ENCODE measurements at places on chromosomes 6 and 20.

DNA sequence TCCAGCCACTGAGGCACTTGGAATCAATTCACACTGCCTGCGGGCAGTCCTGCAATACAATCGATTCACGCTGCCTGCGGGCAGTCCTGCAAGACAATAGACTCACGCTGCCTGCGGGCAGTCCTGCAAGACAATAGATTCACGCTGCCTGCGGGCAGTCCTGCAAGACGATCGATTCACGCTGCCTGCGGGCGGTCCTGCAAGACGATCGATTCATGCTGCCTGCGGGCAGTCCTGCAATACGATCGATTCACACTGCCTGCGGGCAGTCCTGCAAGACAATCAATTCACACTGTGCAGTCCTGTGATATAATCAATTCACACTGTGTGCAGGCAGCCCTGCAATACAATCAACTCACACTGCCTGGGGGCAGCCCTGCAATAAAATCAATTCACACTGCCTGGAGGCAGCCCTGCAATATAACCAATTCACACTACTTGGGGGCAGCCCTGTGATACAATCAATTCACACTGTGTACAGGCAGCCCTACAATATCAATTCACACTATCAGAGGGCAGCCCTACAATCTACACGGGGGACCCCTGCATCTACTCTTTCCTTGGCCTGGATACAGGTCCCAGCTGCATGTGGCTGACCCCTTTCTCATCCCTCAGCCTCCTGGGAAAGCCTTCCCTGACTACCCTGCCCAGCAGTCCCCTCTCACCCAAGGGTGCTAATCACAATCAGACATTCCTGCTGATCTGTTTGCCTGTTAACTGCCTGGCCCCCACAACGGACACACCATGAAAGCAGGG, 10.4 kb downstream of the TAF4 start:
- no peak for DNase-seq

- DNase-seq: no peak
Measured at GRCh38 chr6:99467509-99468106, 42.5 kb upstream of the PNISR start.

DNA sequence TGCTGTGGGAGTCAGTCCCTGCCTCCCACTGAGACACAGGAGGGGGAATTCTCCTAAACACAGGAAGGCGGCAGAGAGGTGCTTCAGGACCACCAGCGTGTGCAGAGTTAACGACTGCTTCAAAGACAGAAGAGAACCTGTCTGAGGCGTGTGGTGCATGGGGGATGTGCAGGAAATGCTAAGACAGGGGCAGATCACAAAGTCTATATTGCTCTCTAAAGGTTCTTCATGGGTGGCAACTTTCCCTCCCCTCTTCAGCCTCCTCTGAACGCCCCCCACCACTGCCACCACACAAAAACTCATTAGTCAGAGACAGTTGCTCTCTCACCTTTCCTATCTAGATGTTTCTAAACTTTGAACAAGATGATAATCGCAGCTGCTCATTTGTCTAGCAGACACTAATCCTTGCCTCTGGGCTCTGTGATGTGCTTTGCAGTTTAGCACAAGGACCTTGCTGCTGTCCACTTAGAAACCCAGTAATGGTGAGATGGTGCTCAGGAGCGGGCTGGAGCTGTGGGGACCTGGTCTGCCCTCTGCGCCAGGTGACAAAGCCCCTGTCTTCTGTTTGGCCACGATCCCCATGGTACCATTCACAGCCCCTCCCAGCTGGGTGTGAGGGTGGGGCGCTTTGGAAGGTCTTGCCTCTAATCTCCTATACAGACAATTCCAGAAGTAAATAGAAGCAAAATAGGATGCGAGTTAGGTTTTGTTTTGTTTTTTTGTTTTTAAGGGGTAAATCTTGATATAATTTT, 219.6 kb downstream of the NRN1 start:
- DNase-seq: no peak

GRCh38 chr6:15945593-15946159, 183.2 kb upstream of the MYLIP start:
- no peak for DNase-seq

GRCh38 chr6:150806790-150807189, 58.7 kb upstream of the MTHFD1L start:
- DNase-seq: no peak

GRCh38 chr6:87660226-87660911, 41.7 kb downstream of the AKIRIN2 start:
- no peak for DNase-seq

- no peak for DNase-seq
Measured at GRCh38 chr6:32472781-32473375, 33.2 kb downstream of the HLA-DRA start.

DNA sequence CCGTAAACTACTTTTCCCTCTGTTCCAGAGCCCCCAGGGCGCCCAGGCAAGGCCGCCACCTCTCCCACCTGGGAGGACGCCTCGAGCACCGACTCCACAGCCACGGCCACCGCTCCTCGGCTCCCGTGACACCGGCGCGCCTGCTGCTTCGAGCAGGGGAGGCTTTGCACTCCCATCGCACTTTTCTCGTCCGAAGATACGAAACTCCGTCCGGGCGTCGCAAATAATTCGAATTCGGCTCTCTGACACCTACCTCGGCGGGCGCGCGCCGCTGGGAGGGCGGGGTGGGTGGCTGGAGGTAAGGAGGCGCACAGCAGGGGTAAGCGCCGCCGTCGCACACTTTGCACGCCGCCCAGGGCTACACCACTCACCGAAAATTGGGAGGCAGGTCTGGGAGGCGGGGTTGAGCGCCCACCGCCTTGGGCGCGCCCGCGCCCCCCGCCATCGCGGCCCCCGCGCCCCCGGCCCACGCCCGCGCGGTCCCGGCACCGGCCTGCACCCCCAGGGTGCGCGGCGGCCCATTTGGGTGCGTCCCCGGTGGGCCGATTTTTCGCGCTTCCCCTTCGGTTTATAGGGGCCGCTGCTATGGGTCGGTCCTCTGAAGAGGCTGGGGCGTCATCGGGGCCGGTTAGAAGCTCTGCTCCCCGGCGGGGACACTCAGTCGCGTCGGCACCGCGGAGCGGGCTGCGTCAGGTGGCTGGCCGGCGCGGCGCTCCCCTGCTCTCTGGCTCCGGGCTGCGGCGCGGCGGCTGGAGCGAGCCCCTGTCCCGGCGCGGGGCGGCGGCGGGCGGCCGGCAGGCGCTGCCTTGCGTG, 36.2 kb downstream of the GNAS start:
- peak; percentile 73 for DNase-seq

- DNase-seq: no peak
Measured at GRCh38 chr6:40933864-40934263, 105.2 kb downstream of the UNC5CL start.

DNA sequence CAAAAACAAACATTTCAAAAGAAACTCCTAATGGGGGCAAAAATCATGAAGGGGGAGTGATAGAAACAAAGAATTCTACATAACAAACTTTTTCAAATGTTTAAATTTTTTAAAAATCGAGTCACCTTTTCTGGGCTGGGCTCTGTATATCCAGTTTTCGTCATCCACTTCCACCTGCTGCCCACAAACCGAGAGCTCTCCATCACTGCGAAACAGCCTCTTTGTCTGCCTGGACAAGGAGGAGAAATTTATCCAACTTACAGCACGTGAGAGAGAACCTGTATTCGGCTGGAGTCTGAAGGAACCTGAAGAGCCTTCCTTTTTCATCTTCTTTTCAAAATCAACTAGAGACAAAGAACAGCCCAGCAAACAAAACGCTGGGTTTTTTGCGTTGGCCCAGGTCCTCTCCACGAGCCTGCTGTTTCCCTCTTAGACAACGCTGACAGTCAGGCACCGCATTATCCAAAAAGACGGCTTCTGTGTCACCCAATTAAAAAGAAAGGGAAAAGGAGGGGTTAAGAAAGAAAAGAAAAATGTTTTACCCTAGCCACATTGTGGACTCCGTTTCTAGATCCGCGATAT, 72.4 kb upstream of the NHSL1 start:
- DNase-seq: no peak

DNA sequence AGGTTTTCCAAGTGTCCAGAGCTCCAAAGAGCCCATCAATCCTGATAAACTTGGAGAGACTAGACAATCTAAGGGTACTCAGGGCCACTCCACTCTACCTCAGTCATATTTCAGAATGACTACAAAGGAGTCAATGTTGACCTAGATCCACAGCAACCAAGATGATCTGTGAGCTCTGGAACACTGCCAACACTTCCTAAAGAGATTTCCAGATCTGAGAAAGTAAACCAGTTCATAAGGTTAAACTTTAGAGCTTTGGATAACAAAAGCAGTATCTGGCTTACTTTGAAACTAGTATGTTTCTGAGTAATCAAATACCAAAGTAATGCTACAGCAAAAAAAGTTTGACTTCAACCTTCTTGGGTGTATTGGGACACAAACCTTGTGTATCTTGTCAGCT, 122.7 kb downstream of the BTBD9 start:
- no peak for DNase-seq

GRCh38 chr6:66396549-66396948, 689.5 kb upstream of the EYS start:
- DNase-seq: no peak

GRCh38 chr6:163745536-163746400, 331.2 kb downstream of the QKI start:
- DNase-seq: no peak

DNA sequence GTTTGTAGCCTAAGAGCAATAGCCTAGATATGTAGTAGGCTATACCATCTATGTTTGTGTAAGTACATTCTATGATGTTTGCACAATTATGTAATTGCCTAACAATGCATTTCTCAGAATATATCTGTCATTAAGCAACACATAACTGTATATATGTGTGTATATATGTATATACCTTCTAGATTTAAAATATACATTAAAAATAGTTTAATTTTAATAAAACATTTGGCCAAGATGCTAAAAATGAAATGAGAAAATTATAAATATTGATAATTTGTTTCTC, 20.6 kb downstream of the SESN1 start:
- DNase-seq: no peak

DNA sequence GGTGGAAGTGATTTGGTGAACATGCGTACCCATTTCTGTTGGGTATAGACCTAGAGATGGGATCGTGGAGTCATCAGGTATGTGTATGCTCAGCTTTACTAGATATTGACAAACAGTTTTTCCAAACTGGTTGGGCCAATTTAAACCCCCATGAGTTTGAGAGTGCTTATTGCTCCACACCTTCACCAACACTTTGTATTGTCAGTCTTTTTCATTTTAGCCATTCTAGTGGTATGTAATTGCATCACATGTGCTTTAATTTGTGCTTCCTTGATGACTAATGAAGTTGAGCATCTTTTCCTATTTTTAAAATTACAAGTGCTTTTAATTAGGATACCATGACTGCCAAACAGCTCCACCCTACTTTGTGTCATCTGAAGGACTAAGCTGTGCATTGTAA, 158.9 kb upstream of the AKIRIN2 start:
- DNase-seq: no peak

DNA sequence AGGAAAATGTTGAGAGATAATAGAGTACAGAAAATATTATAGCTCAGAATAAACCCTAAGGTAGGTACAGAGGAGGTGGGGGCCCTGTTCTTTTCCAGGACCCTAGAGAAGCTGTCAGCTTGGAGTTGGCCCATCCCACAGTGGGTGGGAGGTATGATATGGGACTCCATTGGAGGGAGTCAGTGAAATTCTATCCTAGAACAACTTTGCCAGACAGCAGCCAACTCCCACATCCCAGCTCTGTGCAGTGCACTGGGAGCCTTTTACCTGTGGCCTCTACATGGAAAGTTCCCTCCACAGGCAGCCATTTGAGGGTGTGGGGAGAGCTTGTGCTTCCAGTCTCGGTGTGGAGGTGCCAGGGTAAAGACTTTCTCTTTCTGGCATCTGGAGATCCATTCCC, 36.8 kb upstream of the CLIC5 start:
- DNase-seq: no peak

DNA sequence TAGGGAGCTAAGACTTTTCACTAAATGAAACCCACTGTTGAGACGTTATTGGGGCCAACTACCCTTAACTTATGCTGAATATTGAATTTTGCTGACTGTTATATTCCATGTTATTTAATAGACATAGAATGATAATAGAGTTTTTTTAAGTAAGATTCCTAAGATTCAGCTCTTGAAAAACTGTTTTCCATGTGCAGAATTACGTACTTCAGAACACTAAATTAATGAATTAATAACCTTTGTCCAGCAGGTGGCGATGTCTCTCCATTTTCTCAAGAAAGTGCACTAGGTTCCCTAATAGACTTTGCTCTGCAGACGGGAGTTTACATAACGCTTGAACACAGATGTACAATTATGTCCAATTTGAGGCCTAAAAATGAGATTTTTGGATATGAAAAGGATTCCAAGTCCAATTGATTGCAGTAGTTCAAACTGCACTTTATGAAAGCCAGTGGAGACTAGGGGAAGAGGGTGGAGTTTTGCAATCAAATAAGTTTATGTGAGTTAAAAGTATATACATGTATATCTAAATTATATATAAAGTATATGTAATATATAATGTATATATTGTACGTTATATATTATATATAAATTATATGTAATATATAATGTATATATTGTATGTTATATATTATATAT, 282.1 kb downstream of the UST start:
- peak; percentile 57 for DNase-seq

GRCh38 chr6:46324706-46325105, 153.9 kb upstream of the ENPP5 start:
- DNase-seq: no peak

GRCh38 chr6:134123666-134124208, 71.3 kb upstream of the SLC2A12 start:
- DNase-seq: no peak

DNA sequence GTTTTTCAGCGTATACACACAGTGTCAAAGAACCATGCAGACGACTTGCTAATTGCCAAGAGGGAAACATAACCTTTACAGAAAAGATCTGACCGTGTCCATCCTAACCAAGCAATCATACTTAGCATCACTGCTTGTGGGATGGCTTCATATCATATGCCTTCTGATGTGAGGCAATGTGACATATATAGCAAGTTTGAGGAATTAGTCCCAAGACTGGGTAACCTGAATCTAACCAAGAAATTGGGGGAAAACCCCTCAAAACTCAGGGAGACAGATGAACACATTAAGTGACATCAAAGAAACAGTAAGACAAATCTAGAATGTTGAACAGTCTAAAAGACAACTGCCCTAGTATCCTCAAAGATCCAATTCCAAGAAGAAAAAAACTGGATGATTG, 18.4 kb downstream of the GNL1 start:
- no peak for DNase-seq
